Natural killer cell treated with Interleukin-12 subunit alpha and Interleukin-12 subunit beta and Interleukin-15 and Interleukin-18, amount 100 ng/mL, for 72 hours (primary cell): ENCODE measurements at places on chromosomes 5 and 9. TPM values are rescaled to one million over a fixed set of nuclear protein-coding genes. Genes with fewer than 3 reads are reported as not detected.

GABRG2 gene
- 1.6 TPM for total RNA-seq

DNA sequence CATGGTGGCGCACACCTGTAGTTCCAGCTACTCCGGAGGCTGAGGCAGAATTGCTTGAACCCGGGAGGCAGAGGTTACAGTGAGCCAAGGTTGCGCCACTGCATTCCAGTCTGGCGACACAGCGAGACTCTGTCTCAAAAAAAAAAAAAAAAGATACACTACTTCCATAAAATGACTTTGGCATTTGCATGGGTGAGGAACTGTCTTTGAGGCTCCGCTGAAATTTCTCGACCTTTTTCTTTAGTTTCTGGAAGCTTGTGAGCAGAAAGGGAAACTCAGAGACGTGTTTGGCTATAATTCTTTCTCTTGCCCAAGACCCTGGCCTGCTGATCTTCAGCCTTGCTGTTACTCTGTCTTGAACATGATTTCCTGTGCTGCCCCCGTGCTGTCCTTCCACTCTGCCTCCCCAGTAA is 37.3 kb downstream of the SPIN1 start:
- no peak for DNase-seq

- peak; percentile 88 for DNase-seq
Measured at GRCh38 chr9:98796364-98797101, at the start of gene ANKS6. Gene ANKS6 (minus strand): TSS chr9:98796555. CDS start chr9:98796491, 64 bp downstream.

DNA sequence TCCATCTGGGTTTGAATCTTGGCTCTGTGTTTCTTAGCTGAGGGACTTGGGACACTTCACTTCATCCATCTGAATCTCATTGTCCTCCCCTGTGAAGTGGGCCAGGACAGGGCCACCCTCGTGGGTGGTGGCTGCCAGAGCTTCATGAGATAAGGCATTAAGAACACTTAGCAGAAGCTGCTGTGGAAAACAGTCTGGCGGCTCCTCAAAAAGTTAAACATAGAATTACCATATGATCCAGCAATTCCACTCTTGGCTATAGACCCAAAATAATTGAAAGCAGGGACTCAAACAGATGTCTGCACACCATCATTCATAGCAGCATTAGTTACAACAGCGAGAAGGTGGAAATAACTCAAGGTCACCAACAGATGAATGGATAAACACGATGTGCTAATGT is 42.4 kb upstream of the GGTA1 start:
- DNase-seq, result no peak
